ENCODE measurements at places on chromosomes 6 and 20.
A peak's percentile ranks its signal among the peaks of the same experiment; 100 is the strongest.

DNA sequence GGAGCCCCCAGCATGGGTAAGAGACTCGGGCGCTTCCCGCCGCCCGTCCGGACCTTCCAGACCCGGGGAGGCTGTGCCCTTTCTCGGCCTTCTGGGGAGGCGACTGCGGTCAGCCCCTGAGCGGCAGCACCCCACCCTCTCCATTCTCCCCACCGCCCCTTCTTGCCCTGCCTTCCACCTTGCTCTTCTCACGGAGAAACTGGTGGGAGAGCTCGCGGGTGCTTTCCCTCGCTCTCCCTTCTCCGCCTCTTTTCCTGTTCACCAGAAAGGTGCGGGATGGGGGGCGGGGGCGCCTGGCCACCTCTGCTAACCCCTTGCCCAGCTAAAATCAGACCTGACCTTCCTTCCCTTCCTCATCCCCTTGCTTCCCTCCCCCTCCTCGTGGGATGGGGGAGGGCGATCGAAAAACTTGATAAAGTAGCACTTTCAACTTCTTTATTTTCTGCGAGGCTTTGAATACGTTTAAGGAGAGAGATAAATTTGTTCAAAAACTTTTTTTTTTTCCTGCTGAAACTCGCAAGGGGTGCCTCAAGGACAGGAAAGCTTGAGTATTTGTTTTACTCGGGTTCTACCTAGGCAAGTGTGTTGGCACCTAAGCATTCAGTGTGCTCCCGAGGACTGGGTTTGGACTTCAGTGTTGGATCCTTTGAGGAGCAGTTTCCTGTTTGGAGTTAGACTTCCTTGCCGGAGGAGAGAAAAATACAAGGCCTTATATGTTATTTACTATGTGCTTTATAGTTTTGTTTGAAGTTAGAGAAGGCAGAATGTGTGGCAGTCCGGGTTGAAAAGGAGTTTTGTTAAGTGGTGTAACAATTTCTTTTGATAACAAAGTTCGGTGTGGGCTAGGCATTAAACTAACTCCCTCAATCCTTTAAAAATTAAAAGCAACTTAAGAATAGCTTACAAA is 897 bp downstream of the CD2AP start:
- DNase-seq: no peak

- DNase-seq: no peak
These were observed 32.1 kb upstream of the RAB23 start for GRCh38 chr6:57254055-57254717.

- DNase-seq: no peak
These were observed 394.3 kb upstream of the SOX4 start for GRCh38 chr6:21199262-21199661.

DNA sequence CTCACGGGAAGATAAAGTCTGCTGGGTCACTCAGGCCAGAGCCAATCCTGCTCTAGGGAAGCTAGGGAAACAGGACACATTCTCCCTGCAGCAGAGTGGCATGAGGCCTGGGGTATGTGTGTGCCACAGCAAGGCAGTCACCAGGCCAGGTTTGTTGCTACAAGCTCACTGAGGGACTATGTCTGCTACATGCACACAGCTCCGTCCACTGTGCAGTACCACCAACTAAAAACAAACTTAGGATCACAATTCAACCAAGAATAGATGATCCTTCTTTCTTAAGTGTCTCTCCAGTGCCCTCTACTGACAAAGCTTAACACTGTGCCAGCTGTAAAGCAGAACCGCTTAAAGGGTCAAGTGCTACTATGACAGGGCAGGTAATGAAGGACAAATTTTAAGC is 192.5 kb downstream of the PTPRK start:
- no peak for DNase-seq

DNA sequence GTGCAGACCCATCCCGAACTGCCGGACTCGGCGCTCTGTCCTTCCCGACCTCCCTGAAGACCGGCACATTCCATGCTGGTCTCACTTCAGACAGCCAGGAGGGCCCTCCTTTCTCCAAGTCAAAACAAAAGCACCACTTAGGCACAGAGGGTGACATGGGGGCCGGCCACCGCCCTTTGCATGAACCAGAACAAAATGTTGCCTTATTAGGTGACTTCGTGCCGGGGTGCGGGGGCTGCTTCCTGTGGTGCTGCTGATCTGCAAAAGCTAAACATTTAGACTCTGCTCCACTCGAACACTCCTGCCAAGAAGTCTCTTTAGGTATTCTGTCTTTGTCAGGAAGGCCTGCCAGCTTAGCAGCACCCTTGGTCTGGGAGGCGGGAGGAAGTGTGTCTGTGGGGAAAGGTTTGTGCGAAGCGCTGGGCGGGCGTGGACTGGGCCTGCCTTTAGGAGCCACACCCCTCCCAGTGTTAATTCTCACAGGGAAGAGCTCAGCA is 133.8 kb downstream of the SMOC2 start:
- DNase-seq: no peak

GRCh38 chr6:56093776-56094175 is 153.6 kb downstream of the COL21A1 start:
- DNase-seq: no peak

DNA sequence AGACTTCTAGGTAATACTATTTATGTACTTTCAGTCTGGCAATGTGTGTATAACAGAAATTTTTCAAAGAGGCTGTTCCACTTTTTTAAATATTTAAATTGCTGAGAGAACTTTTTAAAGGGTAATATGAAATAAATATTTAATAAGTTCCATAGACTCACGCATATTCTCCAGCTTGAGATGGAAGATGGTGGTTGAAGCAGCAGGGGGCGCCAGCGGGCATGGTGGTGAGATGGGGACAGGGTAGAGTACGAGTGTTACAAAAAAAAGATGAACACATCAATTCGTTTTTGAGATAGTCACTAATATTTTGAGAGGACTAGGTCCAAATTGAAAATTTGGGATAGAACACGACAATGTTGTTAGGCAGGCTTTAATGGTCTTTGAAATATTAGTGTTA is 68.4 kb downstream of the RSPO3 start:
- DNase-seq: peak; percentile 89

- DNase-seq: peak; percentile 49
These were observed 21.8 kb downstream of the ULBP1 start for GRCh38 chr6:149985481-149985937.
